ENCODE measurements at places on chromosomes 11 and 22.

GRCh38 chr11:35029979-35030682, 108.8 kb upstream of the CD44 start:
- DNase-seq, result no peak

- no peak for DNase-seq
These were observed 28.8 kb downstream of the TOB2 start for GRCh38 chr22:41417622-41418390.

DNA sequence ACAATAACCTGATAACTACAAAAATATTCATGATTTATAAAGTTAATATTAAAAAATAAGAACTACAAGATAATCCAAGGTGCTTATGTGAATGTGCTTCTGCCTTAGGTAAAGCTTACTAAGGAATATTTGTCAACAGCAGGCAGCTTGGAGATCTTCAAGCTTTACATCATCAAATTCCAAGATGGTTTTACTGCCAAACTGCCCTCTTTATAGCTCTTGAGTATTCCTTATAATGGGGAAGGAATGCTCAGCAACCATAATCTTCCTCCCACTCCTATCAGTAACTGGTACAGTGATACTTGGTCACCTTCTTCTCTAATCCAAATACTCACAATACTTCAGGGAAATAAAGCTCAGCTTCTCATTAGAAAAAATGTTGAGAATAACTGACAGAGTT, 30.1 kb downstream of the SBF2 start:
- DNase-seq, result no peak

- no peak for DNase-seq
These were observed 59.8 kb upstream of the CD82 start for GRCh38 chr11:44505581-44506054.

DNA sequence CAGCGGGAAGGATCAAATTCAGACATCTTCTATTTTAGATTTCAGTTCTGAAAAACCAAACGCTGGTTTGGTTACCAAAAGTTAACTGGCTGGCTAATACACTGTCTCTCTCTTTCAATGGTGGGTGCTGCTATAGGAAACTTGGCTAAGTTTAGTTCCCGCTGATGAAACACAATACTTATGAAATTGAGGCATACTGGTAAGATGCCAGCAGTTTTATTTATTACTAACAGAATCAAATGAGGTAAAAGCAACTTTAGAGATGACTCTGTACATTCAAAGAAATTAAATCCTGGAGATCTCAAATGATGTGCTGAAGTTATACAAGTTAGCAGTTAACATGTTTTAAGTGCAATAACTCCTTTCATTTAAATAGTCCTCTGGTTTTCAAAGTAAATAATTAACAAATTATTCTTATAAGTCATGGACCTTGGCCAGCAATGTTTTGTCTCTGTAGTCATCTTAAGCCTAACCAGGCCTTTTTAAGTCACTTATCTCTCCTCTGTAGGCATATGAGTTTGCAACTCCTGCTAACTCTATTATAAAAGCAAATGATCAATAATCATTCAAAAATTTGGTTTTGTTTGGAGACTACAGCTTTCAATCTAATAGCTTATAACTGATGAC, 54.8 kb downstream of the PAK1 start:
- no peak for DNase-seq

GRCh38 chr11:73989156-73989555, 6.5 kb upstream of the UCP2 start:
- DNase-seq, result no peak

- no peak for DNase-seq
These were observed 140.7 kb upstream of the ANO3 start for GRCh38 chr11:26191193-26191592.

GRCh38 chr11:2259897-2260451, 10.4 kb downstream of the ASCL2 start:
- no peak for DNase-seq

DNA sequence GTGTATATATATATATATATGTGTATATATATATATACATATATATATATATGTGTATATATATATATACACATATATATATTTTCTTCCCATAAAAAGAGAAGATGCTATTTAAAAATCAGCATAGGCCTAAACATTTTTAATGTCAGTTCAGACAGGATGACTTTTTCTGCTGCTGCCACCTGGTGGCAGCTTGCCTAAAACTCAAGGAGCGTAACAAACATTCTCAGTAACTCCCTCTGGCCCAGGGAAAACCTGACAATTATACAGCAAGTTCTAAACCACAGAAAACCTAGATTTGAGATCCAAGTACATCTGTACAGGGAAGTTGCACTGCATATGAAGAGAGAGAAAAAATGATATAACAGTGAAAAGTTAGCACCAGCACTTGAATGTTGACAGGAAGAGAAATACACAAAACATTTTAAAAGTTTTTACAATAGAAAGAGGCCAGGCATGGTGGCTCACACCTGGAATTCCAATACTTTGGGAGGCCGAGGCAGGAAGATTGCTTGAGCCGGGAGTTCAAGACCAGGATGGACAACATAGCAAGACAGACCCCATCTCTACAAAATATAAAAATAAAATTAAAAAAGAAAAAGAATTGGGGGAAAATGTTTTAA, 16.6 kb downstream of the OR8A1 start:
- DNase-seq, result no peak

GRCh38 chr11:128417607-128418324, 169.6 kb downstream of the ETS1 start:
- DNase-seq, result no peak

DNA sequence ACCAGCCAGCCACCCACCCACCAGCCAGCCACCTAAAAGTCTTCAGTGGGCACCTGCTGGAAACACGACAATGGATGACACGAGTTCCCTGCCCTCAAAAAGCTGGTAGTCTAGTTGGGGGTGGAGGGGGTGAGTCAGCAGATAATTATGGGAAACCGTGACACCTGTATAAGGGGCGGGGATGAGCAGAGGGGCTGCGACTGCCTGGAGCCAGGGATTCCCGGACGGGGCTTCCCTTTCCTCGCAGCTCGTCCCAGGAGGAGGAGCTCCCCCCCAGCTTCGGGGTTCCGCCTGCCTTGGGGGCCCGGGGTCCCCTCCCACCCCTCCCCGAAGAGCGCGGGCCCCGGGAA, 2.3 kb upstream of the RTN4RL2 start:
- no peak for DNase-seq

DNA sequence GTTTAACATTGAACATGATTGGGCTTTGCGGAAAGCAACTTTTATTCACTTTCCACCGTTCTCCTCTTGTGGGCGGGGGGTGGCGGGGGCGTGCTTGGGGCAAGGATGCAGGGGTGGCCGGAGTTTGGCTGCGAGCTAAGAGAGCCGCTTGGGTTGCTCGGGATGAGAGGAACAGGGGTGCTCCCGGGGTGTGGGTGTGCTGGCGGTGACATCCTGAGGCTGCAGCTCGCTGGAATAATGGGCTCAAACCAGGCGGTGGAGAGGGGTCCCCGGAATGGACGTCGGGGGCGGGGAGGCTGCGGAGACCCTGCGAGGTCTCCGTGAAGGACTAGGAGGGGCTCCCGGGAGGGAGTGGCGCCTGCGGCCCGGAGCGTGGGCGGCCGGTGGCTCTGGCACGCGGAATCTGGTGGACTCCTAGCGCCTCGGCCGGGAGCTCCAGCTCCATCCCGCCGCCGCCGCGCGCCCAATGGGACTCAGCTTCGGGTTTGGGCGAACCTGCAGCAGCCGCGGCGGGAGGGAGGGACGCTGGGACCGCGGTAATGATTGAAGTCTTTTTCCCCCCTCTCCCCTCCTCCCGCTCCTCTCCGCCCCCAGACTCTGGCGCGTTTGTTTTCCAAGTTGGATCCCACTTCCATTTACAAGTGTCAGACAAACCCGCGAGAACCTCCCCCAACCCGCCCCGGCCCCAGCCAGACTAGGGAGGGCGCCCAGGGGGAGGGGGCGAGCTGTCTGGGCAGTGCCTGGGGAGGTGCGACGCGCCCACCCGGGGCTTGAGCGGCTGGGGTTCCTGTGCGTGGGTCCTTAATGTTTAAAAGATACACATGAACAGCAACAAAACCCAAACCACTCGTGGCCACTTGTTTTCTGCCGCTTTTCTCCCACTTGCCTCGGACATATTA, 2.0 kb downstream of the FAT3 start:
- no peak for DNase-seq

DNA sequence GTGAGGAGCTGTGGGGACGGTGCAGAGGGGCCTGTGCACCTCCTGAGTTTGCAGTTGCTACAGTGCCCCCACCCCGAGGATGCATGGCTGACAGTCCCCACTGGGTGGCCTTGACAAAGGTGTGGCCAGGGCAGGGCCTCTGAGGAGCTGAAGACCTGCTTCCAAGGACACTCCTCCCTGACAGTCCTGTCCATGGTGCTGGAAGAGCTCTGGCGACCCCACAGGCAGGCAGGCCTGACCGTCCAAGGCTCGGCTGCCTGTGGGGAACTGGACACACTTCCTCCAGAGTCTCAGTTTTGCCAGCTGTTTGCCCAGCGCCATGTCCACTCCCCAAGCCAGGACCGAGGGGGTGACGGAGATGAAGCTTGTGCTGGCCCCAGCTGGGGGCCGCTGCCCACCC, 32.7 kb downstream of the BRSK2 start:
- no peak for DNase-seq

GRCh38 chr11:66701432-66702240, 23.9 kb upstream of the RBM4B start:
- DNase-seq, result no peak

GRCh38 chr11:41458154-41458553, 1.3 kb downstream of the LRRC4C start:
- DNase-seq, result no peak

GRCh38 chr22:36413022-36413775, 25.4 kb upstream of the MYH9 start:
- DNase-seq, result no peak

- DNase-seq, result no peak
These were observed 297.1 kb downstream of the DYNC2H1 start for GRCh38 chr11:103406357-103406756.

DNA sequence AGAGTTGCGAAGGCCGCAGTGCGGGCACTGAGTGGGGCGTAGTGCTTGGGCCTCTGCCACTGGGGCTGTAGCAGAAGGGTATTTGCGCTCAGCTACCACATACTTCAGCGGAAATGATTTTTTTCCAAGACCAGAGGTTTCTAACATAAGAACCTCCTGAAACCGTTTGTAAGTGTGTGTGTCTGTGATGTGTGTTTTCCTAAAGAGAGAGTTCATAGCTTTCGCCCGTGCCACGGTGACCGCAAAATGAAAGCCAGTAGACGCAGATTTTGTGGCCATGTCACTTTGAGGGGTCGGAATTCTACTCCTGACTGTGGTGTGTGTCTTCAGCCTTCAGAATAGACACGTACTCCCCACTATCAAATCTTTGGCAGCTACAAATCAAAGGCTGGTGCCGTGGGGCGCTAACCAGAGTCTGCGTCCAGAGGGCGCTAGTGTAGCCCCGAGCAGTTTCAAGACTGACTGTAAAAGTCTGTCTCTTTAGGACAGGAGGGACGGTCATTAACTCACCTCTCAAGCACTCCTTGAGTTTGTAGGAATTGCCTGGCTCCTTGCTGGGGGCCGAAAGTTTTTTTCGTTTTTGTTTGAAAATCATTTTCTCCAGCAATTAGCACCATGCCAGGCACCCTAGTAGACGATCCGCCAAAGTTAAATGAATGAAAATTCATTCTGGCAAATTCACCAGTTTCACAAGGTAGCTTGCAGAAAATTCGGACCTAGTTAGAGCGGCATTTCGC, 2.5 kb upstream of the CALCA start:
- no peak for DNase-seq

- no peak for DNase-seq
These were observed 45.2 kb downstream of the MYEOV start for GRCh38 chr11:69339041-69339733.

- no peak for DNase-seq
These were observed 1272.6 kb downstream of the BRD1 start for GRCh38 chr22:48554893-48555572.

- no peak for DNase-seq
These were observed 14.0 kb upstream of the CDON start for GRCh38 chr11:126076641-126077040.

- DNase-seq, result no peak
These were observed 32.2 kb downstream of the SERPINH1 start for GRCh38 chr11:75594211-75594610.

- no peak for DNase-seq
These were observed 523.8 kb downstream of the BRD1 start for GRCh38 chr22:49303781-49304461.

DNA sequence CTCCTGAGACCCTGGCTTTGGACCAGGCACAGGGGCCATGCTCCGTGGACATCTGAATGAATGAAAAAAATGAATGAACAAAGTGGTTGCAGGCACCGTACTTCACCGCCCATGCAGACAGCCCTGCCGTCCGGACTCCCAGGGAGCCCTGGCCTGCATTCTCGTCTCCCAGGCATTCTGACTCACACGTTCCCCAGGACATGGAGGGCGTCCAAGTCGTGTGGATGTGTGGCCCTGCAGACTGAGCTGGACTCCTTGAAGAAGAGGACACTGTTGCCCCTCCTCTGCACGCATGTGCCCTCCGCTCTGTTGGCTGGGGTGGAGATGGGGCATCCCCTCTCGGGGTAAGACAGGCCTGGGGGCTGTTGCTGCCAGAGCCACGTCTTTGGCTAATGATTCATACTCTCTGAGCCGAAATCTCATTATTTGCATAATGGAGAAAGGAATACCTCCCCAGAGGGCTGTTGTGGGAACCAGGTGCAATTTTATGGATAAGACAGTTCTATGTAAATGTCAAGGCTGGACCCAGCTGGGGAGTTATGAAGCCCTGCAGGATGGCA, 49.7 kb downstream of the RTL6 start:
- DNase-seq, result peak; percentile 0

DNA sequence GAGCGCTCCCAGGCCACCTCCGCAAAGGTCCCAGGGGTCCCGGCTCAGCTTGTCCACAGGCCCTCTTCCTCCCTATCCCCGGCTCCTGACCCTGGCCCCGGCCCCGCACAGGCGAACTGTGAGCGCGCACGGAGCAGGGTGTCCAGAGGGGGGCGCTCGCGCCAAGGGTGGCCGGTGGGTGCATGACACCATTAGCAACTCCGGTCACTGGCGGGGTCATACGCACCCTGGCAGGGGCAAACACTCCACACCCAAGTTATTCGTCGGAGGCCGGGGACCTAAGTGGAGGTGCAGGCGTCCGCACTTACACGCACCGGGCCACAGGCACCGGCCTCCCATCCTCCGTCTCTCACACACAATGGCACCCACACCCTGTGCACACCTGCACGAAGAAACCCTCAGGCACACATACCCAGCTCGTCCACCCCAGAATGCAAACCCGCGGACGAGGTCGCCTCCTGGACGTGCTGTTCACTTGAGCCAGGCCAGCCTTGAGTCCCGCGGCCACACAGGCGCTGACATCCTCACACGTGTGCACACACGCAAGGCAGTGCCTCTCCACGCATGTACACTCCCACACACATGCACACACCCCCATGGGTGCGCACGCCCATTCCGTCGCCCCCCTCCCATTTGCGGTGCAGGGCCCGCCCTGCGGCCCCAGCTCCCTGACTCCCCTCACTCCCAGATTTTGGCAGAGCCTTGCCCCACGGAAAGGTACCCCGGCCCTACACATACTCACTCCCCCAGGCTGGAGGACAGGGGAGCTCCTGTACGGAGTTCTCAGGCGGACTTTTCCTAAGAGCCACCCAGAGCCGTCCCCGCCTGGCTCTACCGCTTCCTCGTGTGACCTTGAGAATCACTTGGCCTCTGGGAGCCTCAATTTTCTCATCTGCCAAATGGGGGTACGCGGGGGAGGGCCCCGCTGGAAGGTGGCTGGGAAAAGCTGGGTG, at the start of gene RASGRP2:
RASGRP2 (minus strand) TSS at position 552 of the 953 bp plus-strand sequence. CDS start 1,276 bp downstream, outside the sequence.
- no peak for DNase-seq

Measured in NCI-H2081 treated with DMSO at 0.1 percent for 48 hours (cell line).